ENCODE measurements at places on chromosomes 4 and X. TPM values are rescaled to one million over a fixed set of nuclear protein-coding genes. Genes with fewer than 3 reads are reported as not detected.

Gene UCHL1
- 50.8 TPM for polyA plus RNA-seq

Gene EDNRA
- 0.73 TPM for polyA plus RNA-seq

Gene CENPI
- 0.26 TPM for polyA plus RNA-seq

Gene NALF2
- 1.1 TPM for polyA plus RNA-seq

Gene RAB9B
- polyA plus RNA-seq = 0.49 TPM
